NCI-H2171 (cell line): ENCODE measurements at places on chromosomes 1 and 21.

DNA sequence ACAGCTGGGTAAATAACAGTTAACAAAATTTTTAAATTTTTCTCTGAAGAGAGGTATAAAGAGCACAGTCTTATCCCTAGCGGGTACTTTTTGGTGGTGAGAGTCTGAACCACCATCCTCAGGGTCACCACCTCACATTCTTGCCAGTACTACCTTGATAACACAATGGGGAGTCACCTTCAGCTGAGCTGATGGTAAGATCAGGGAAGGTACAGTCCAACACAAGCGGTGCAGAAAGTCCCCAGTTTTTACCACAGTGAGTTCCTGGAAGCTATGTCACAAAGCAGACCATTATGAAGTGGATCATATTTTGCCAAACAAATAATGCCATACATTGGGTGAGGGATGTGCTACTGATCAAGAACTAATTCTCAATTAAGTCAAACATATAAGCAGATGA lies 176.9 kb downstream of the FASLG start:
- no peak for DNase-seq

GRCh38 chr1:16458831-16459230 lies 18.3 kb downstream of the NECAP2 start:
- no peak for DNase-seq

DNA sequence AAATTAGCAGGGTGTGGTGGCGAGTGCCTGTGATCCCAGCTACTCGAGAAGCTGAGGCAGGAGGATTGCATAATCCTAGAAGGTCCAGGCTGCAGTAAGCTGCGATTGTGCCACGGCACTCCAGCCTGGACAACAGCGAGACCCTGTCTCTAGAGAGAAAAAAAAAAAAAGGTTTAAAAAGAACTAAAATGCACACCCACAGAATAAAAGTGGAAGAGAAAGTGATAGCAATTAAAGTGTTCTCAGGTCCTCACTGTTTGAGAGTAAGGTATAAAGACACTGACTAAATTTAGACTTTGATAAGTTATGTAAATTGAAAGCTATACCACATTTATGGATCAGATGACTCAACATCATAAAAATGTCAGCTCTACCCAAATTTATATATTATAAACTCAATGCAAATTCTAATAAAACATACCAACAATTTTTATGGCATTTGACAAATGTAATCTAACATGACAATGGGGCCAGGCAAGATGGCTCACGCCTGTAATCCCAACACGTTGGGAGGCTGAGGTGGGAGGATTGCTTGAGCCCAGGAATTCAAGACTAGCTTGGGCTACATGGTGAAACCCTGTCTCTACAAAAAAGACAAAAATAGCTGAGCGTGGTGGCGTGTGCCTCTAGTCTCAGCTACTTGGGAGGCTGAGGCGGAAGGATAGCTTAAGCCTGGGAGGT lies 11.8 kb downstream of the ZBTB17 start:
- no peak for DNase-seq

DNA sequence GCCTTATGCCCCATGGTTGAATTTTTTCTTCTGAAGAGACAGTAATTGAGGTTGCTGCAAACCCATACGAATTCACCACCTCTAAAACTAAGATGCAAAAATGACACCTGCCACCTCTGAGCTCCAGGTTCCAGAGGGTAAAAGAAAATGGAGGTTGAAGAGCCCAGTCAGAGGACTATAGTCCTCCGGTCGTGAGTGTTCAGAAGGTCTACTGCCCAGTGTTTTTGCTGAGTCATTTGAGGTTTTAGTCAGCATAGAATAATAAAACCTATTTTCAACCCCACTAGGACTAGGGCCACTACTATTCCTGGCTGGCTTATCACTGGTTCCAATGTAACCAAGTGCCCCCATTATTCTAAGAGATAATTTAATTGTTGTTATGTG lies 12.9 kb upstream of the SLAMF7 start:
- no peak for DNase-seq

GRCh38 chr1:171160211-171160610 lies 24.9 kb upstream of the FMO2 start:
- DNase-seq = no peak

DNA sequence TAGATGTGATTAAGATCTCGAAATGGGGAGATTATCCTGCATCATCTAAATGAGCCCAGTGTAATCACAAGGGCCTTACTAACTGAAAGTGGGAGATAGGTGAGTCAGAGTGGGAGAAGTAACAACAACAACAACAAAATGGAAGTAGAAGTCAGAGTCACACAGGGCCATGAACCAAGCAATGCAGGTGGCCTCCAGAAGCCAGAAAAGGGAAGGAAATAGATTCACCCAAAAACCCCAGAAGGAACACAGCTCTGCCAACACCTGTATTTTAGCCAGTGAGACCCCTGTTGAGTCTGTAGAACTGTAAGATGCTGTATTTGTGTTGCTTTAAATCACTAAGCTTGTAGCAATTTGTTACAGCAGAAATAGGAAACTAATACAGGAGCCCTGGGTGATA lies 4.1 kb downstream of the TAGLN2 start:
- no peak for DNase-seq

DNA sequence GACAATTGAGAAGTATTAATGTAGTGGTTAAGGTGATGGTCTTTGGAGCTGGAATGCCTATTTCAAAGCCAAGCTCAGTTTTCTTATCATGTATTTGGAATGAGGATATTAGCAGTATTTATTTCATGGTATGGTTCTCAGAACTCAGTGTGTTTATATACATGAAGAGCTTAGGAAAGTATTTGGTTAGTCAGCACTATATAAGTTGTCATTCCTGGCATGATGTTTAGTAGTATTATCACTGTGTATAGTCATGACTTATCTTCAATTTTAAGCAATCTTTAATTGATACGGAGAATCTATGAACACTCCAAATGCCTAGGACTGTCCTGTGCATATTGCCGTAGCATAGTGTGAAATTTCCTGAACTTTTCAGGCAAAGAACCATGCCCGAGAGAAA lies 501.9 kb upstream of the USP24 start:
- DNase-seq = no peak

DNA sequence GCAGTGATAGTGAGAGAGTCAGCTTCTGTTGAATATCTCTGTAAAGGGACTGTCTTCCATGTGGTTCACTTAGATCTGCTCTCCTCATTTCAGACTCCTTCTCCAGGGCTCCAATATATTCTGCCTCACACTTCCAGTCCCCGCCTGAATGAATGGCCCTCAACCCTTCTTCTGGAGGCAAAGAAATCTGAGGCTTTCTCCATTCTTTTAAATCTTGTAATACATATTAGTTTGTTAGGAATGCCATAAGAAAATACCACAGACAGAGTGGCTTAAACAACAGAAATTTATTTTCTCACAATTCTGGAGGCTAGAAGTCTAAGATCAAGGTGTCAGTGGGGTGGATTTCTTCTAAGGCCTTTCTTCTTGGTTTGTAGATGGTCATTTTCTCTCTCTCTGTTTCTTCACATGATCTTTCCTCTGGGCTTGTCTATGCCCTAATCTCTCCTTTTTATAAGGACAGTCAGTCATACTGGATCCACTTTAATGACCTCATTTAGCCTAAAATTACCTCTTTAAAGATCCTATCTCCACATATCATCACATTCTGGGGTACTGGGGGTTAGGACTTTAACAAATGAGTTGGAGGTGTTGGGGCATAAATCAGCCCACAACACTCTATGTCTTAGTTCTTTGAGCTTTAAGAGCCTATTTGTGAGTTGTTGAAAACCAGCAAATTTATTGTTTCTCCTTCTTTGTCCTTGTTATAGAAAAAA lies 128.5 kb upstream of the KCNK2 start:
- DNase-seq = no peak

DNA sequence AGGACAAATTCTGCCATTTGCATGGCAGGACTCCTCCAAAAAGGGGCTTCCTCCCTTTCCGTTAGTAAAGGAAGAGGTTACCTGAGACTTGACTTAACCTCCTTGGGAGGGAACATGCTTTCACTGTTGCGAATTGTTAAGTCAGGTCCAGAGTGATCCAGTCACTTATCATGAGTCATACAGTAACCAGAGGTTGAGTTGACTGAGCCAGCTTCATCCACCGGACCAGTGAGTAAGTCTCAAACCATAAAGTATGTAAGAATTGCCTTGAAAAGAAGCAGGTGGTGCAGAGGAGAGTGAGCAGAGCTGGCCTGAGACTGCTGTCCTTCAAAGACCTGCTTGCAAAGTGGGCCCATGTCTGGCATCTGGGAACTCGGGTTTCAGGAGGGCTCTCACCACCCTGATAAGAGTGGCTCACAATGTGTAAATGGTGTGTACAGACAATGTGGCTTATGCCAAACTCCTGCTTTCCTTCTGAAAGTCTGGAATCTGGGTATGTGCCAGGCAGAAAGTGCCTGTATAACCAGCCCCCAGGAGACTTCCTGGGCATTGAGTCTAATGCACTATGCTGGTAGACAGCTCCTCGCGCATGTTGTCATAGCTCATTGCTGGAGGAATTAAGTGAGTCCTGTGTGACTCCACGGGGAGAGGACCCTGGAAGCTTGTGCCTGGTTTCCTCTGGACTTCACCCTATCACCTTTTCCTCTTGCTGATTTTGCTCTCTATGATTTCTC lies 84.3 kb upstream of the KLHDC7A start:
- DNase-seq = no peak

- DNase-seq = no peak
These were observed 66.8 kb downstream of the CAPZB start for GRCh38 chr1:19418503-19418971.

DNA sequence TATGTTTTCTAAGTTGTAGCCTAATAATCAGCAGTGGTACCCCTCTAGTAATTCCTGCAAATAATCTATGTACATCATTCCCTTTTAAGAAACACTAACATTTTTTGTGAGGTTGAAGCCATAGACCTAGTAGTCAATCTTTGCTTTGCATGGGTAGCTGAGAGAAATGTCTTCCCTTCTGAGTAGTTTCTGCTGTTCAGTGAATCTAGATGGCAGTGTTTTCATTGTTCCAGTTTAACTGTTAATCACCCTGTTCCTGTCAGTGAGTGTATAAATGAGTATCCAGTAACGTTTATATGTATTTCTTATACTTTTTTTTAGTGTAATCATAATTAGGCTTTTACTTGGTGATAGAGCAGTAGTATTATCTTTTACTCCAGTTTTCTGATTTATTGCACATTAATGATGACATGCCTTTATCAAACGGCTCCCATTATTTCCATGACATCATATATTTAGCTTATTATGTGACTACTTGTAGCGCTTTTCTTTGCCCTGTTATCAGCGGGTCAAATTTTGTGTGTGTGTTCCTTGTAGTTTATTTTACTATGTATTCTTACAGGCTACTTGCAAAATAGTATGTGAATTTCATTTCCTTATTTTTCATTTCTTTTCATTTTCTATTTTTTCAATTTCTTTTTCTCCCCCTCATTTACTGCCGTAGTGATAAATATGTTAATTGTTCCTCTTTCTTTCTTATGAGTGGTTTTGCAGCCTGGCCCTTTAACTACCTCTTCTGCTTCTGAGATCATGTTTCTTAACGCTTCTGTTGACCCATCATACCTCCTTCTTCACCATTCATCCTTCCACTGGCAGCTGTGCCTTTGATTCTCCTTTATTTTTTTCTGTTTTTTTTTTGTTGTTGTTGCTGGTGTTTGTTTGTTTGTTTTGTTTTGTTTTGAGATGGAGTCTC lies 18.8 kb downstream of the CEP350 start:
- no peak for DNase-seq

DNA sequence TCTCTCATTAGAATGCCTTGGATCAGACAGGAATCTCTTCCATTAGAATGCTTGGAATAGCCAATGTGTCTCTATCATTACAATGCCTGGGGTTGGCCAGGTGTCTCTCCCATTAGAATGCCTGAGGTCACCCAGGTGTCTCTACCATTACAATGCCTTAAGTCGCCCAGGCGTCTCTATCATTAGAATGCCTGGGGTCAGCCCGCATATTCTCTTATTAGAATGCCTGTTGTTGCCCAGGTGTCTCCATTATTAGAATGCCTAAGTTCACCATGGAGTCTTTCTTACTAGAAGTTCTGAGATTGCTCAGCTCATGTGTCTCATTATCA lies 60.2 kb downstream of the RNF187 start:
- no peak for DNase-seq

- no peak for DNase-seq
These were observed 33.2 kb upstream of the CDC42BPA start for GRCh38 chr1:227351443-227351842.
